Smooth muscle cell of the brain vasculature (primary cell): ENCODE measurements at places on chromosomes 5 and 9.
A peak's percentile ranks its signal among the peaks of the same experiment; 100 is the strongest.

DNA sequence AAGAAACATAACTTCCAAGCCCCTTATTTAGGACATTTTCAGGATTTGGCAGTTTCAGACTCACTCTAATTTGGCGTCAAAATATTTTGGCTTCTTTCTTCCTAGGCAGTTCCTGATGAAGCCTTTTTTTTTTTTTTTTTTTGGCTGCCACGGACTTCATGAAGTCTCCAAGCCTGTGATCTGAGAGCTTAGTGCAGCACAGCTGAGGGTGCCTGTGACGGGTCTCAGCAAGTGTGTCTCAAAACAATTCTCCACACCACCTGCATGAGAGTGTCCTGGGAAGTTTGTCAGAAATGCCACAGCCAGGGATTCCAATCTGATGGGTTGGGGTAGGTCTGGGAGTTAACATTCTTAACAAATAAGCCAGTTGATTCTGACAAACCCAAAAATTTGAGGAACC is 6.0 kb upstream of the ESM1 start:
- no peak for DNase-seq

- DNase-seq: no peak
Measured at GRCh38 chr9:71108937-71109336, 12.5 kb downstream of the TRPM3 start.

DNA sequence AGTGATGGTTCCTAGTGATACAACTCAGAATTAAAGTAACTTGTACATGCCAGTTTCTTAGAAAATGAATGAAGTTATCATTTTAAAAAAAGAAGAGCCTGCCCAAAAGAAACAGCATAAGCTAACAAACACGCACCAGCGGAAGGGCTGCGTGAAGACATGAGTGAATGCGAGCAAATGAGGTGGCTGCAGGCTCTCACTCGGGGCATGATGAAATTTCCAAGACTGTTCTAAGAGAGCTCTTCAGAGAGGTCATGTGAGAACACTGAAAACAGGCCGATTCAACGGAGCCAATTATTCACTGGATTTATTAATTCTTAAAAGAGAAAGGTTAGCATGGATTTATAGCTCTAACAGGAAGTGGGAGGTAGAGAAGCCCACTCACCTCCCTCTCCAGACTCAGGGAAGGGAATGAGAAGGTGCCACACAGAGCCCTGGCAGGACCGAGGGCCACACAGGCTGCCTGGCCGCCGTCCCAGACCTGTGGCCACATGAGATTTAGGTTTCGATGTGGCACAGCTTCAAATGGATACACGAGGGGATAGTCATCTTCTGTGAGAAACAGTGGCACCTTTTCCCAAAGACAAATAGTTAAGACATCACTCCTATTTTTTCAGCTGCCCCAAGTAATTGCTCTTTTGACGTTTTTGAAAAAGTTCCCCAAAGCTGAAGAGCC is 55.5 kb downstream of the HABP4 start:
- no peak for DNase-seq

DNA sequence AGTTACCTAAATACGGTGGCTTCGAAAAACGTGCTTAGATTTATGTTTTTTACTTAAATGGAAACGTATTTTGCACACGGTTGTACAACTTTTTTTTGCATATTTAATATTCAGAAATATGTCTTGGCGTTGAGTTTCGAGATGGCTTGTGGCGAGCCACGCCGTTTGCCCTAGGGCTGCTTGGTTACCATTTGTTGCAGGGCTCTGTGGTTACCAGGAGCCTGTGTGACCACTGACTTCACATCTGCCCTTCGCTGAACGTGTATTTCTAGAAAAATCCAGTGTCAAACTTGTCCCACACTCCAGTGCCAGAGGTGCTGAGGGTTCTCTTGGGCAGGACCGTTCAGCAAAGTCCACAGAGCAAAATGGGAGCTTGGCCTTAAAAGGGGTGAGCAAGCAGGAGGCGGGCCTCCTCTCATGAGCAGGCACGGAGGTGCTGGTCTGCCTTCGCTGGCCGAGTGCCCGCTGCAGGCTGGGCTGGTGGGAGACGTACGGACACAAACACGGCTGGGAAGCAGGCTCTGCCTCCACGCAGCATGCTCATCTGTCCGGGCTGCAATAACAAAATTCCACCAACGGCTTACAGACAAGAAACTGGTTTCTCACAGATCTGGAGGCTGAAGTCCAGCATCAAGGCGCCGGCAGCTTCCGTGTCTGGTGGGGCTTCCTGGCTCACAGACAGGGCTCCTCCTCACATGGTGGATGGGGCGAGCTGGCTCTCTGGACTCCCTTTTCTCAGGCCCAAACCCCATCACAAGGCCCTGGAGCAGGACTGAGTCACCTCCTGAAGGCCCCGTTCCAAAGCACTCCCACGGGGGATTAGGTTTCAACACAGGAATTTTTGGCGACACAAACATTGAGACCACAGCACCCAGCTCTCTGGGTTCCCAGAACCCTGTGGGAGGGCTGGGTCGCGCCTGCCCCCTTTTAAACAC is 5.4 kb downstream of the MRPL36 start:
- DNase-seq: no peak

DNA sequence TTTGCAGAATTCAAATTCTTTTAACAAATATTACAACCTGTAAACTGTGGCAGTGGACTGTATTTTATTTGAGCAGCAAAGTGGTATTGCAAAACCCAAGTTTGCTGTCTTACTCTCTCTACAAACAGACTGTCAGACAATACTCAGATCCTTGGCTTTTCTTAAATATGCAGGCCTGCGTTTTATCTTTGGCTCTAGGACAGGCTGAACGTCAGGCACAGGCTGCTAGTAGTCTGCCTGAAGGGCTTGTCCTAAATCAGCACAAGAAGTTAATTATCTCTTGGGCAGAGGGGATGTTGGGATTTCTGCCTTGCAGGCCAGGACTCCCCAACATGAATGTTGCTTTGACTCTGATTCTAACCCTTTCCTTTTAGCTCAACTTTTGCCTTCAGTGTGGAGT is 147.5 kb downstream of the SLIT3 start:
- DNase-seq: no peak

DNA sequence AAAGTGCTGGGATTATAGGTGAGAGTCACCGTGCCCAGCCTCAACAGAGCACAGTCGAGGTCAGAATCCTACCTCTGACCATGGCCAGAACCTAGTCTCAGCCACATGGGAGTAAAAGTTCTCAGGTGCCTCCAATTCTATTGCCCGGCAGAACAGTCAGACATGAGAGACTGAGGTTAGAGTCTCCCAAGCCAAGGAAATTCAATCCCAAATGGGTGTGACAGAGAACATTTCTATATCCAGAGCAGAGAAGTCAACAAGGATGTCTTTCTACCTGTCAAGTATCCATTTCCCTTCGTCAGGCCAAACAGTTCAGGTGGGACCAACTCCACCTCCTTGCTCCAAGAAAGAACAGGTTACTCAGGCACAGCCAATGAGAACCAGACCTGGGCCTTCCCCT is 10.5 kb downstream of the ANXA6 start:
- no peak for DNase-seq

DNA sequence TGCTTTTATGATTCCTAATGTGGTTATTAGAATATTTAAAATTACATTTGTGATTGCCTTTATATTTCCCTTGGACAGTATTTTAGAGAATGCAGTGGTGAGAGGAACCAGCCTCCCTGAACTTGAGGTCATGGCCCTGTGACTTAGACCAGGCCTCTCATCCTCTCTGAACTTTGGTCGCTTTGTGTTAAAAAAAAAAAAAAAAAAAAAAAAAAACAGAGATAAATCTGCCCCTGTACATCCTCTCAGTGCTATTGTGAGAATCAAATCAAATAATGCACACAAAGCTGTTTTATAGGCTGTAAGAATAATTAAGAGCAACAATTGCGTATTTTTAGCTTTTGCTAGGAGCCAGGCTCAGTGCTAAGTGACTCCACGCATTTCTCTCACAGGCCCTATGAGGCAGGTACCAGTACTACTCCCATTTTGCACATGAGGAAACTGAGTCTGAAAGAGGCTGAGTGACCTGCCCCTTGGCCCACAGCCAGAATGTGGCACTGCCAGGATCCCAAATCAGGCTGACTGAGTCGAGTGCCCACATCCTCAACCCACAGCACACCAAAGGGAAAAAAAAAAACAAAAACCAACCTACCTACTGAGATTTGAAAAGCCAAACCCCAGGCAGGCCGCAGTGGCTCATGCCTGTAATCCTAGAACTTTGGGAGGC is 110.3 kb upstream of the LARP1 start:
- DNase-seq: no peak

- no peak for DNase-seq
Measured at GRCh38 chr5:170601619-170602018, 97.8 kb downstream of the KCNIP1 start.

DNA sequence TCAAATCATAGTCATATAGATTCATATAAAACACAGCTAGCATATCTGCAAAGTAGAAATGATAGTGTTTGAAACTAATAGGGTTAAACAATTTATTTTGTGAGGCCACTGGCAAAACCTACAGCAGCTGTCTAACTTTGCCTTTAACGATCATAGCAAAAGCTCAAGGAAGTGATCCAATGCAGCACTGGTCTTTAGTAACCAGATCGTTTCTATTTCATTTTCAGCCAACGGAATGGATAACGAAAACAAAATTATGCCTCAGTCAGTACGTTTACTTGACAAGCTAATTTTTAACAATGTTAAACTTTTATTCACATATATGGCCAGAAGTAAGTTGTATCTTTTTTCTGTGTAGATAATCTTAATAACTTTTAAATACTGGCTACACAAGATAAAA is 17.7 kb downstream of the MLLT3 start:
- no peak for DNase-seq

DNA sequence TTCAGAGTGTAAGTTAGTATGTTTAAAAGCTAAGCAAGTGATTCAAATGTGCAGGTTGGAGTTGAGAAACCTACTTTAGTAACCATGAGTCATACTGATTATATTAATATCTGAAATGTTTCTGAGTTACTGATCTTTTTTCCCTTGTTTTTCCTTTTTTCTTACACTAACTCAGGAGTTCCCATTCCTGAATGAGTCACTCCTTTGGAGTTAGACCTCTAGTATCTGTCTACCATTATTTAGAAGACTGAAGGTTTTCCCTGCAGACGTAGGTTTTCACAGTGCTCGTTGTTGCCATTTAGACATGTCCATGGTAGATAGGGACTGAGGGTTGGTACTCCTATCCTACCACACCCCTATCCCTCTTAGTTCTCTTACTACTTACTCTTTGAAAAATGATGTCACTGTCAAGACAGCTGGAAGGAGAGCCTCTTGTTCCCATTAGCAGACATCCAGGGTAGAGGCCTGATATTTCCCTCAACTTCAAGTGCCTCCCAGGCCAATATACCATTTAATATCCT is 20.2 kb downstream of the OCLN start:
- DNase-seq: no peak

GRCh38 chr5:149028984-149029383 is 33.9 kb downstream of the SH3TC2 start:
- DNase-seq: no peak

GRCh38 chr5:143569213-143569701 is 165.8 kb upstream of the NR3C1 start:
- DNase-seq: no peak

DNA sequence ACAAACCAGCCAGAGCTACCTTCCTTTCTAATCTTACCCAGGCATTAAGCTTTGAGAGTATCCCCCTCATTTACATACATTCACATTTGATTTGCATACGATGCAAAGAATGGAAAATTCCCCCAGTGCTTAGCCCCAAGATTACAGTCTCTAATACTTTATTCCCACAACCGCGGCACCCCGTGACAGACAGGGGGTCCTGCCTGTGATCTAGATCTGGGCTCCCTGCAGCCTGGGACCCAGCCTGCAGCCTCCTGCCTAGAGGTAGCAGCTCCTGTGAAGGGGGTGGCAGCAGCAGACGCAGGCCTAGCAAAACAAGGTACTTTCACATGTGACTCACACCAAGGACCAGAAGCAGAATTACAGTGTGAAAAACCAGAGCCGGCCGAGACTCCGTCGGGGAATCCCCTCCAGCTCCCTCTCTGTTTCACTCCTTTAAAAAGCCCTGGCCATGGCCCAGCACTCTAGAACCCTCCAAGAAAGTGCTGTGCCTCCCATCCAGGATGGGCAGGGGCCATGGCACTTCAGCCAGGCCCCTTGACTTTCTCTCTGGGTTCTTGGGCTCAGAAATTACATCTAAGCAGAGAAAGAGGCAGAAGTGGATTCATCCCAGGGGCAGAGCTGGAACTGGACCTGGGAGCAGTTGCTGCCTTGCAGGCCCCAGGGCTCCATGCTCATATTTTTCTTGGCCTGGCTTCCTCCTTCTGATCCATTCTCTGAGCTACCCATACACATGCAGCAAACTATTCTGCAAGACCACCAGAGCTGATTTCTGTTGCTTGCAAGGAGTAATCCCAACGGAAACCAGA is 14.0 kb upstream of the TCF7 start:
- DNase-seq: peak; percentile 21

DNA sequence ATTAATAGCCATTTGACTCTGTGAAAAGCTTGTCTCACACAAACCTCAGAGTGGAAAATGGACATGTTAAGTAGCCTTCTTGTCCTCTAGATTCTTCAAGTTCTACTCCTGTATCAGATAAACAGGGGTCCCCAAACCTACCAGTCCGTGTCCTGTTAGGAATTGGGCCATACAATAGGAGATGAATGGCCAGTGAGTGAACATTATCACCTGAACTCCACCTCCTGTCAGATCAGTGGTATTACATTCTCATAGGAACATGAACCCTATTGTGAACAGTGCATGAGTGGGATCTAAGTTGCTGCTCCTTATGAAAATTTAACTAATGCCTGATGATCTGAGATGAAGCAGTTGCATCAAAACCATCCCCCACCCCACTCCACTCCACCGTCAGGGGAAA is 136.3 kb downstream of the TMEM232 start:
- DNase-seq: no peak
